ENCODE measurements at places on chromosomes 2 and 18.
A peak's percentile ranks its signal among the peaks of the same experiment; 100 is the strongest.

GRCh38 chr2:64393383-64394010 is 60.5 kb upstream of the LGALSL start:
- DNase-seq: no peak

DNA sequence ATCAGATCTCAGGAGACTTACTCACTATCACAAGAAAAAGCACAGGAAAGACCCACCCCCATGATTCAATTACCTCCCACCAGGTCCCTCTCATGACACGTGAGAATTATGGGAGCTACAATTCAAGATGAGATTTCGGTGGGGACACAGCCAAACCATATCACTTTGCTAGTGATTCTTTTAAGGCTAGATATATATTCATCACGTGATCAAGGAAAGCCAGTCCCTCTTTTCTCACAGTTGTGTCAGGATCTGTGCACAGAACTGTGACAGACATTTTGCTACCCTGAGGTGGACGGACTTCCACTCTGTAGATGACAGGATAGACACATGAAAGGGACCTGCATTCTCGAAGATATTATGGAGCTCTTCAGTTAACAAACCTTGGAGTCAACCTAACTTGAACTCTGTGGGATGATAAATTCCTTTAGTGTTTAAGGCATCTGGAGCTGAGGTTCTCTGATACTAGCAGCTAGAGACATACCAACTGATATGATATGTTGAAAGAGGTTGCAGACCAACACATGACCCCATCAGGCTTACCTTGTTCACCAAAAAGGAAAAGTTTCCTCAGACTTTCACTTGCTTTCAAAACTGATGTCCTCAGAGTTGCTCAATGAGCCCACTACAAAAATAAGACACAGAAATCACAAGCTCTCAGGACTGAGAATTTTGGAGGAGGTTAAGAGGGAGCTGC is 66.3 kb upstream of the SCG2 start:
- no peak for DNase-seq

DNA sequence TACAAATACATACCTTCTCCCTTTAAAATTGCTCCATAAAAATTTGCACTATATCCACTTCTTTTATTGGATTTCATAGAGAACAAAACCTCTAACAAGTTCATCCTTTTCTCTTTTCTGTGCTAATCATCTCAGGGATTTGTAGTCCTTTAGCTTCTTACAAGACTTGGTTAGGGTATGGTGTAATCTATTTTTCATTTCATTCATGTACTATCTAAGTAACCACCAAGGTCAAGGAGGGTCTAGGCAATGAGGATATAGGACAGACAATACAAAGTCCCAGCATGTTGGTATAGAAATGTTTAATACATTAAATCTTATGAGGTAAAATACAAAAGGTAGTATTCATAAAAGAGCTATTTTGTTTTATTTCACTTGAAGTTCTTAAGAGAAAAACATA is 17.5 kb downstream of the C2orf69 start:
- no peak for DNase-seq

- peak; percentile 78 for DNase-seq
These were observed 30.9 kb downstream of the MBP start for GRCh38 chr18:77101410-77102258.

GRCh38 chr18:37065254-37065653 is 236.3 kb downstream of the KIAA1328 start:
- DNase-seq: no peak

- DNase-seq: no peak
These were observed 154.1 kb upstream of the HS6ST1 start for GRCh38 chr2:128472789-128473174.

DNA sequence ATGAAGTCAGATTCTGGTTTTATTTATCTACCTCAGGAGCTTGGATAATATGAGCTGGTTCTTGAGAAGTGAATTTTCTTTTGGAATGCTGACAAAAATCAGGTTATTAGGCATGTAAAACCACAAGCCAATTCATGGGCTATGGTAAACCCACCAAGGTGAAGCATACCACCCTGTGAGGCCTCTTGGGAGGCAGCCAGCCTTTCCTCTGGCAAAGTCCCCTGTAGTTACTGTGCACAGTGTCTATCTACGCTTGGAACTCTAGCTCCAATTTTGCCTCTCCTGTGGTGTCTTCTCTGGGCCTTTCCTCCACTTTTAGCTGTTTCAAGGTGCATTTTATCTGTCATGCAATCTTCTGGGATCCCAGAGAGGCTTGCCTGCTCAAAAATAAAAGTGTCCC is 242.7 kb upstream of the ZSWIM2 start:
- DNase-seq: no peak

DNA sequence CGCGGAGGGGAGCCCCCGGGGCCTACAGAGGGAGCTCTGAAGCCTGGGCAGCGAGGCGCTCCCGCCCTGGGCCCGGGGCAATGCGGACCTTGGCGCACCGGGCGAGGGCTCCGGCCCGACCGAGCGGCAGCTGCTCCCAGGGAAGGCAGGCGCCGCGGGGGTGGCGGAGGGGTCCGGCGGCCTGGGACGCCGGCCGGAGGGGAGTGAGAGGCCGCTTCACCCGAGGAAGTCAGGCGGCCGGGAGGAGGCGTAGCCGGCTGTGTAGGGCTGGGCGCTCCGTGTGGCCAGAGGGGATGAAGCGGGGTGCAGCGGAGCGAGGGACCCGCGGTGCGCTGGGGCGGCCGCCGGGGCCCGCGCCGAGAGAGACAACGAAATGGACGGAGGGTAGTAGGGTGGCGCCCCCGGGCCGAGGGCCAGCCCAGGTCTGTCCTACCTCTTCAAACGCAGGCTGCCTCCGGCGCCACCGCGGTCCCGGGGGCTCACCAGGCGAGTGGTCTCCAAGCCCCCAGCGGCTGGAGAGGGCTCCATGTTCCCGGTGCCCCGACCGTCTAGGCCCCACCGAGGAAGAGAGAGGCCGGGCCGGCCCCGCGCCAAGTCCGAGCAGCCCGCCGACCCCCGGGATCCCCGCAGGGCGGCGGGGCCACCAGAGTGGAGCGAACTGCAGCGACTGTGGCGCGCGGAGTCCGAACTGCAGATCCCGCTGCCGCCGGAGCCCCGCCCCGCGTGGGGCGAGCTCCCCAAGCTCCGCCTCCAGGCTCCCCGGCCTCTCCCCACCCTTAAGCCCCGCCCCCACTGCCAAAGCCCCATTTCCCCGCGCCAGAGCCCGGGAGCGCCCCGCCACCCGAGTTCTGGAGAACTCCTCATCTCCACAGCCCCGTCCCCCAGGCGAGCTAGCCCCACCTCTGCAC is at the start of gene SLC30A3:
Gene SLC30A3 (minus strand): TSS at position 669 of the 908 bp plus-strand sequence. CDS start 141 bp downstream, at position 528.
- peak; percentile 66 for DNase-seq

- DNase-seq: no peak
These were observed 52.1 kb upstream of the ACAA2 start for GRCh38 chr18:49865401-49865800.

DNA sequence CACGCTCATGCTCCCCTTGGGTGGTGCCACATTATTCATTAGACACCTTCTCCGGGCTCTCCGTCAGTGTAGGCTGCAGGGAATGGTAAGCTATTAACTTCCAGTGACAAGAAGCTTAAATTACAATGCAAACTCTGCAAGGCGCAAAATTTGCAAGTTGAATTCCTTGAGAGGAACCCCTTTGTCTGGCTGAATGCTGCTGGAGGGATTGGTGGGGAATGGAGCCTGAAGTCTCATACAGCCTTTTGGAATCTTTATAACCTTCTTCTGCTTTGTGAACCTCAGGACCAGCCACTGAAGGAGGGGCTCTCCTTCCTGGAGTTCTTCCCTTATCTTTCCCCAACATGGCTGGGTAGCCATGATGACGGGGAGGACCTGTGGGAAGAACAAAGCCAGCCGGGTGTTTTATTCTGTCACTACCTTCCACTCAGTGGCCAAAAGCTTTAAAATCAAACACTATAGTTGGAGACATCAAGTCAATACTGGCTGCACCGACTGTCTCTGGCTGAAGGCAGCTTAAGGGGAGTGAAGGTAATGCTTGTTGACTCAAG is 220.9 kb upstream of the EPHA4 start:
- DNase-seq: no peak

DNA sequence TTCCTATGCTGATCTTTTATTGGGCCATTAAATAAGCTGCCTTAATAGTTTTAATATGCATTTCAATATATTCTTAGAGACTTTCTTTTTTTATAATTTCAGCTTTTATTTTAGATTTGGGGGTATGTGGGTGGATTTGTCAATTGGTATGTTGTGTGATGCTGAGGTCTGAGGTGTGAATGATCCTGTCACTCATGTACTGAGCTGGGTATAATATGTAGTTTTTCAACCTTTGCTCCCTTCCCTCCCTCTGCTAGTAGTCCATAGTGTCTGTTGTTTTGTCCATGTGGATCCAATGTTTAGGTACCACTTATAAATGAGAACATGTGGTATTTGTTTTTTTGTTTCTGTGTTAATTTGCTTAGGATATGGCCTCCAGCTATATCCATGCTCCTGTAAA is 35.5 kb upstream of the PROKR1 start:
- DNase-seq: no peak

DNA sequence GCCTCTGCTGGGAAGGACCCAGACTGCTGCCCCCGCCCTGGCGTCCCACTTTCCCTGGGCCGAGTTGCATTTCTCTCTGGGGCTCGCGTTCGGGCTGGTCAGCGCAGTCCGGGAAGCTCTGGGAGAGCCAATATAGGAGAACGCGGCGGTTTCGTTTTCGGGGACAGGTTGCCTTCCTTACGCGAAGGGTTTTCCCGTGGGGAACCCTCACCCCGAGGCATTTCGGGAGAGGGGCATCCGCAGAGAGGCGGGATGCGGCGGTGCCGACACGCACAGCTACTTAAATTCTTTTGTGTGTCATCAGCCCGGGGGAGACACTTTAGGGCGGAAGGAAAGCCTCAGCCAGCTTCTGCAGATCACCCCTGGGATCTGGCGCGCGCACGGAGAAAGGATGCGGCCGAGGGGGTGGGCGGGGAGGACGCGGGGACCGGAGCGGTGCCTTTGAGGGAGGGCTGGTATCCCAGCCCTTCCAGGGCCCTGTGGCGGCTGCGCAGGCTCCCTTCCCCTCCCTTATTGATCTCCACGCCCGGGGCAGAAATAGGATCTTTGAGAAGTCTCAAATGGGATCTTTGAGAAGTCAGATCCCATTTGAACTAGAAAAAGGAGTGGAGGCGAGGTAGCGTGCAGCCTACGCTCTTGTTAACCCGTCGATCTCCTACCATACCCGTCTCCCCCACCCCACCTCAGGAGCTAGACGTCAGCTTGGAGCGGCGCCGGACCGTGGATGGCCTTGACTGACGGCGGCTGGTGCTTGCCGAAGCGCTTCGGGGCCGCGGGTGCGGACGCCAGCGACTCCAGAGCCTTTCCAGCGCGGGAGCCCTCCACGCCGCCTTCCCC is 1.2 kb downstream of the GATA6 start:
- DNase-seq: no peak

DNA sequence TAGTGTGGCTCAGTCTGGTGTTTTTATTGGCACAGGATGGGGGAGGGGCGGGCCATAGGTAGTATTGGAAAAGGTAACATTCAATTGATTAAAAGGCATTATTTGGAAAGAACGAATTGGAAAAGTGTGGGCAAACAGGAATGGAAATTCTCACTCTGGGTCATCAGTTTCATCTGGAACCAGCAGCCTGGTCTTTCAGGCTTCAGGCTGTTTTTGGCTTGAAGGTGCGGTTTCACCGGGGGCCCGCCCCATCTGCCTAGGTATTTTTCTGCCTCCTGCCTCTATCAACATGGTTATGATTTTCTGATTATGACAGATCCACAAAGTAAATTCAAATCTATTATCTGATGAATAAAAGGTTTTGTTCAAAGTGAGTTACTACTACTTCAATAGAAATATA is 59.5 kb upstream of the CD28 start:
- DNase-seq: no peak

GRCh38 chr18:50338122-50338521 is 36.7 kb upstream of the SKA1 start:
- no peak for DNase-seq

- DNase-seq: no peak
These were observed 916 bp downstream of the TAF4B start for GRCh38 chr18:26227051-26227670.

GRCh38 chr2:27241761-27242613 is 20.9 kb downstream of the SLC30A3 start:
- DNase-seq: no peak

DNA sequence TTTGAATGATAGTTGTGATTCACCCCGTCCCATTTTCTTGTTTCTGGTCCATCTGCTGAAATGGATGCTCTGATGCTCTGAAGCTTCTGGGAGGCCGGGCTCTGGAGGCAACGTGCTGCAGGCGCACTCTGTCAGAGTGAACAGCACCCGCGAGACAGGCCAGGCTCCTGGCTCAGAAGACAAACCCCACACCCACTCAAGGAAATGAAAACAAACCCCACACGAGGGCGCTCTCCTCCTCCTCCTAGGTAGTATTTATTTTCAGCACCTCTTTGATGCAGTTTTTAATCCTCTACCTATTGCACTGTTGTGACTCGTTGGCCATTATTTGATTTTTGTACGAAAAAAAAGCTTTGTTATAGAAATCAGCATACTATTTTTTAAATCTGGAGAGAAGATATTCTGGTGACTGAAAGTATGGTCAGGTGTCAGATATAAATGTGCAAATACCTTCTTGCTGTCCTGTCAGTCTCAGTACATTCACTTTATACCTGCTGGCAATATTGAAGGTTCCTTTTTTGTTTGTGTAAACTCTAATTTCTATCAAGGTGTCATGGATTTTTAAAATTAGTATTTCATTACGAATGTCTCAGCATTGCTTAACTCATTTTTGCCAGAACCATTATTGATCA is 10.3 kb upstream of the CHST10 start:
- peak; percentile 33 for DNase-seq

DNA sequence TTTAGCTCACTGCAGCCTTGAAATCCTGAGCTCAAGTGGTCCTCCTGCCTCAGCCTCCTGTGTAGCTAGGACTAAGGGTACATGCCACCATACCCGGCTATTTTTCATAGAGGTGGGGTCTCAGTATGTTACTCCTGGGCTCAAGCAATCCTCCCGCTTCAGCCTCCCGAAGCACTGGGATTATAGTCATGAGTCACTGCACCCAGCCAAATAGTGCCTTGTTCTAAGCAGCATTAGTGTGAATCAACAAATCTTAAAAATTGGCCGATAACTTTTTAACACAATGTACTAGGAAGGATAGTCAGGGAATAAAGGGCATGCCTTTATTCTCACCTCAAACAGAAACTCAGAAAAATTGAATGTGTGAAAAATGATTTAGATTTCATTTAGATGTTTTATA is 51.6 kb downstream of the XRCC5 start:
- DNase-seq: no peak

DNA sequence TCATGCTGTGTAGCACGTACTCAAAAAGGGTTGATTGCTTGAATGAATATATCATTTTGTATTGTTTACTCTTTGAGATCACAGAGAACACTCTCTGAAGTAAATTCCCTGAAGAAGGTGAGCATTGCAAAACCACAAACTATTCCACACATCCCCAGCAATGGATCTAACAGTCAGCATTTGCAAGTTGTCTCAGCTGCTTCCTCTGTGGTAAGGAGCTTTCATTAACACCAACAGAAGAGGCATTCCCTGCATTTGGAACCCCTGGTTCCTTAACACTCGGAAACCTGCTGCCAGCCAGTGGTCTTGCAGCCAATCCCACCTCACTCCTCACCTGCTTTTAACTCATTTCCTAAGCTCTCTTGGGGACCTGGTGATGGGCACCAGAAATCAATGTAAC is 108.4 kb downstream of the IRS1 start:
- DNase-seq: no peak

- no peak for DNase-seq
These were observed 93.5 kb upstream of the B3GNT2 start for GRCh38 chr2:62102402-62102920.

Measured in T-helper 2 cell treated with Interferon-gamma antibody and Interleukin-4, amounts not matched to agents 5 μg/mL and 100 μg/mL, for 36 hours (primary cell).